ENCODE measurements at places on chromosomes 2 and 18.

DNA sequence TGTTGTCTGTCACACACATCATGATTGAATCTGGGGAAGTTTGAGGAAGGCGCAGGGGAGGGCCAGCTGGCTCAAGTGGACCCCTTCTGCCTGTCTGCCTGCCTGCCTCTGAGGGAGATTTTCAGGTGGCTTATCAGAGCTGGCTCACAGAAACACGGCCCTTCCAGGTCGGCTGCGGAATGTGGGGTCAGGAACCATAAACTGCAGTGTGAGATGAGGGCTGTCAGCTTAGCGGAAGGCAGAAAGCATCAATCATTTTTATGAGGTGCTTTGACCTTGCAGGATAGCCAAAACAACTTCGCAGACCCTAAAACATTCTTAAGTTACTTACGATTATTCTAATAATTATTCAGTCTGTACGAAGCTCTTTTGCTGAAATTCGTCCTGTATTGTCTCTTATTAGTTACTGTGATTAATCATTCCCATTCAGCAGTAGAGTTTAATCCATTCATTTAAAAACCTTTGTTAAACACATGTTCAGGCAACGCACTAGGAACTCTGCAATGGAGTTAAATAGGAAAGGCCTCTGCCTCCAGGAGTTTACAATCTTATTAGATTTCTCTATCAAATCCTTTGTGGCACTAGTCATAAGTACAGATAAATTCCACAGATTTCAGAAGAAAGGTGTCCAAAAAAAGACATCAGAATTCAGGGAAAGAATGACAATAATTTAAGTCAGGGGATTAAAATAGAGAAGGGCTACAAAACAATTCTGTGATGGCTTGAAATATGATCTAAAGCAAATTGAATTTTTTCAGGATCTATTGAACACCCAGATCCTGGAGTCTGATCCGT is 371.6 kb downstream of the HRH4 start:
- no peak for DNase-seq

DNA sequence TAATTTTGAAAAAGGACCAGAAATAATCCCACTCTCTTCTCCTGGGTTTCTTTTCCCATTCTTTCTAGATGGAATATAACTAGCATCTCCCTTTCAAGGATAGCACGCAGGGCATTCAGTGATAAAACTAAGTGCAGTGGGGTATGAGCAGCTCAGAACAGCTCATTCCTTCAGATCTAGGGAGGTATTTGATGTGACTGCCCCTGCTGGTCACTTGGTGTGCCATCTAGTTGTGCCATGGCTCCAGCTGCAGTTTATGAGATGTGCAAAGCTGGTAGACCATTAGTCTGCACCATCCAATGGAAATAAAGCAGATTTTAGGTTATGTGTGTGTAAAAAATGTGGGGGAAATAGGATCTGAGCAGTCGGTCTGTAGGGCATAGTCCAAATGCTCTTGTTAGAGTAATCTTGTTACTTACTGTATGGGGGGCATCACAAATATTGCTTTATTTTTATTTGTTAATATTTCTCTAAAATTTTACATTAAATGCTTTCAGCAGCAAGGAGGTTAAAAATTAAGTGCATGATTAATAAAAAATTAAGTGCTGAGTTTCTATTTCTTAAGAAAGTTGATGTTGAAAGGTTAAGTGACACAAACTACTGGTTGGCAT is 38.9 kb downstream of the CTAGE1 start:
- peak; percentile 9 for DNase-seq

DNA sequence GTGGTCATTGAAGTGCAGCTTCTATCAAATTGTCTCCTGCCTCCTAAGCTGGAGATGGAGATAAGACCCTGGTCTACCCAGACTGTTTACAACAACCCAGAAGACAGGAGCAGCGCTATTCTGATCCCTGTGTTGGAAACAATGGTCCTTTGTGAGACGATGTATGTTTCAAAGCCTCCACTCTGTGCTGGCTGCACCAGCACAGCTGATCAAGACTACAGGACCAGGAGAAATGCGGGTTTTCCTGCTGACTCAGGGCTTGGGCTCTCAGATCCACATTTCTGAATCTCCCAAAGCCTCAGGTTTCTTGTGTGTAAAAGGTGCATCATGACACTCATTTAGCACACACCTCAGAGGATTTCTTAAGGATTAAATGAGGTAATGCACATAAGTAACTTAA is 92.0 kb downstream of the POU3F3 start:
- no peak for DNase-seq

DNA sequence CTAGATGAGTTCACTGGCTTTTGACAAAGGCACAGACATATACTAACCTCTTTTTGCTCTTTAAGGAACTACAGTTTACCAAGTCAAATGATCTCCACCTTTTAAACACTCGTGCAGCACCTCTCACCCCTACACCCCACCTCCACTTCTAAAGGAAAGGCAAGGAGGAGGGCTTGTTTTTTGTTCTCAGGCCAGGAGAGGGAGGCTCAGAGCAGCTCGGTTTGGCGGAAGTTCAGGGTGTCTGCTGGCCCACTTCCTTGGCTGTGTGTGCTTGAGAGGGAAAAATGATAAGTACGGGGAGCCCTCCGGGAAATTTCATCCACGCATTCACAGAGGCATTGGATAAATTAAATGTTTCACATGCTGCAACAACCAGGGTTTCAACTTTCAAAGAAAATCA is 667.9 kb downstream of the BCL11A start:
- DNase-seq = peak; percentile 8

- no peak for DNase-seq
Observed at GRCh38 chr2:1814616-1815015, 70.3 kb upstream of the PXDN start.

- peak; percentile 33 for DNase-seq
Observed at GRCh38 chr18:44569391-44570055, 111.2 kb upstream of the SETBP1 start.

DNA sequence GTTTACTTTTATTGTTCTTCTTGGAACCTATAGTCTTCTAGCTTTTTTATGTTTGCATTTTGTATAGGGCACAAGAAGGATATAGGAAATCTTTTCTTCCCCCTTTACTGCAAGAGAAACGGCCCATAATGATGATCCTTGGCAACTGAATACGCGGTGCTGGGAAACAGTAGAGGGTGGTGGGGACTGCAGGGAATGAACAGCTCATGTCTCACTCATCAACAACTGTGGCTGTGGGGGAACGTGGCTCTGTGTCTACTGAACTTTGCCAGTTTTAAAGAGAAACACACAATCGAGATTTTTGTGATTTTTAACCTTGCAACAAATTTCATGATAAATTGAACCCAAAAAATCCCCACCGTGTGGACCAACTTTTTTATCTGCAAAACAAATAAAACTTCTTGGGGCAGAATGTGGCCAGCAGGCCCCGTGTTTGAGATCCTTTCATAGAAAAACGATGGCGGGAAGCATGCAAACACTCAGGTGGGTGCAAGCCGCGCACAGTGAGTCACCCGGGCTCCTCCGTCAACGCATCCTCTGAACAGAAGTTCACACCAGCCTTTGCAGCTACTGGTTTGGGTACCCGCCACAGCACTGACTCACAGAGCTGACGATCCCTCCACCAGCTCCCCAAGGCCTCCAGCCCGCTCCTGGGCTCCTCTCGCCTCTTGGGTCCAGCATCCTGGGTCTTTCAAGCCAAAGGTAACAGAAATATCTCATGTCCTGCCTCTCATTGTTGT is 149.3 kb downstream of the COL6A3 start:
- no peak for DNase-seq

GRCh38 chr18:50171406-50171805 is 23.5 kb downstream of the MYO5B start:
- no peak for DNase-seq

GRCh38 chr2:47300081-47300480 is 102.9 kb upstream of the MSH2 start:
- DNase-seq = no peak

DNA sequence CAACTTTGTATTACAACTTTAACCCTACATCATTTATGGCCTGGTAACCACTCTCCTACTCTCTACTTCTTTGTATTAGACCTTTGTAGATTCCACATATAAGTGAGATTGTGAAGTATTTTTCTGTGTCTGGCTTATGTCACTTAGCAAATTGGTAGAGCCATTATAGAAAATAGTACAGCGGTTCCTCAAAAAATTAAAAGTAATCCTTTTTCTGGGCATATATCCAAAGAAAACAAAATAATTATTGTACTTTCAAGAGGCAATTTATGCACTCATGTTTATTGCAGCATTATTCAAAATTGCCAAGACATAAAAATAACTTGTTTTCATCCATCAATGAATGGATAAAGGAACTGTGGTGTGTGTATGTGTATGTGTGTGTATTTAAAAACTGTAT is 537.5 kb upstream of the FSIP2 start:
- no peak for DNase-seq

GRCh38 chr2:103506812-103507211 is 745.0 kb downstream of the TMEM182 start:
- no peak for DNase-seq

GRCh38 chr18:44539926-44540325 is 140.8 kb upstream of the SETBP1 start:
- no peak for DNase-seq

DNA sequence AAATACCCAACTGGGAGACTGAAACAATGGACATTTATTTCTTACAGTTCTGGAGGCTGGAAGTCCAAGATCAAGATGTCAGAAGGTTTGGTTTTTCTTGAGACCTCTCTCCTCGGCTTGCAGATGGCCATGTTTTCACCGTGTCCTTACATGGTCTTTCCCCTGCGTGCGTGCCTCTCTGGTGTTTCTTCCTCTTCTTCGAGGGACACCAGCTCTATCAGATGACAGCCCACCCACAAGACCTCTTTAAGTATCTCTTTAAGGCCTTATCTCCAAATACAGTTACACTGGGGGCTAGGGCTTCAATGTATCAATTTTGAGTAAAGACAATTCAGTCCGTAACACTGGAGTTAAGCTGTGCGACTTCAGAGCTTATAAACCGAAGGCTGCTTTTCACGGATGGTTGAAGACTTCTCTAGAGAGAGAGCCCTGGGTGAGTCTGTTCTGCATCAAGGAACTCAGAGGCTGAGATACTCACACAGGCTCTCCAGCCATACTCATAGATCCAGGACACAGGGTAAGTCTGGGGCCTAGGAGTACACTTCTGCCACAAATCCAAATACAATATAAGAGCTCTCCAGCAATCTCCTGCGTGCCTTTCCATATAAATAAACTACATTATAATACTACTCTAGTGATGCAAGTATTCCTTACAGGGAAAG is 339.9 kb upstream of the PKDCC start:
- DNase-seq = no peak

- DNase-seq = no peak
Observed at GRCh38 chr2:42848265-42848664, 55.9 kb upstream of the HAAO start.

DNA sequence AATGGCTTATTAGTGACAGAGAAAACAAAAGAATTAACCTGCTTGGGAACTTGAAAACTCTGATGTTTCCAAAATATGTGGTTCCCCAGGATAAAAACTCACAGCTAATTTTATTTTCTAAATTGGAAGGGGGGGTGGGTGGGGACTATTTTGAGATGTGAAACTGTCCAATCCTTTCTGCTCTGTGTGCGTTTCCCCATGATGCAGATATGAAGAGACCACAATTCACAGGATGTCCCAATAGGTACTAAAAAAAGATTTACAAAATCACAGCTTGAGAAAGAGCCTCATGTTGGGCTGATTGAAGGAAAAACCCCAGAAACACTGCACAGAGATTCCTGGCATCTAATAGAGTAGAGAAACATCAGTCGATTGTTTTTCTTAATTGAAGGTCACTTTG is 273.2 kb downstream of the ARHGAP15 start:
- DNase-seq = no peak

DNA sequence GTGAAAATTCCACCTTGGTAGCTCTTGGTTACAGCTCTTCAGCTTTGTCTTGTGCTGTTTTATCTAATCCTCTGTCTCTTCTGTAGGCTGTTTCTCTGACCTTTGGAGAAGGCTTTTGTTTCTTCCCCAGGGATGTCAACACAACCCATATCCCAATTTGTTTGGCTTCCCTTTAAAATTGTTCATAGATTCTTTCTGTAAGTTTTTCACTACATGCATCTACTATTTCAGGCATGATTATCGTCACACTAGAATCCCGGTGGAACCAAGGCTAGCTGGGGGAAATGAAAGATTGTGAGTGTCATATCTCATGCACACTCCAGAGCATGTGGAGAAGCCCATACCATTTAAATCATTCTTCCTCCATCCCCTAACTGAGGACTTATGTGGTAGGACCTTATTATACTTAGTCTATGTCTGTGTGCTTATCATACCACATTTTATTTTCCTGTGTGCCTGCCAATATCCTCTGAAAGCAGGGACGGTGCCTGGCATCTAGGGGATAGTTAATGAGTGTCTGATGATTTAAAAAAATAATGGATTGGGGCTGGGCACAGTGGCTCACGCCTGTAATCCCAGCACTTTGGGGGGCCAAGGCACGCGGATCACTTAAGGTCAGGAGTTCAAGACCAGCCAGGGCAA is 59.9 kb downstream of the CRIM1 start:
- no peak for DNase-seq

GRCh38 chr2:235639428-235639773 is 145.6 kb downstream of the AGAP1 start:
- DNase-seq = no peak

DNA sequence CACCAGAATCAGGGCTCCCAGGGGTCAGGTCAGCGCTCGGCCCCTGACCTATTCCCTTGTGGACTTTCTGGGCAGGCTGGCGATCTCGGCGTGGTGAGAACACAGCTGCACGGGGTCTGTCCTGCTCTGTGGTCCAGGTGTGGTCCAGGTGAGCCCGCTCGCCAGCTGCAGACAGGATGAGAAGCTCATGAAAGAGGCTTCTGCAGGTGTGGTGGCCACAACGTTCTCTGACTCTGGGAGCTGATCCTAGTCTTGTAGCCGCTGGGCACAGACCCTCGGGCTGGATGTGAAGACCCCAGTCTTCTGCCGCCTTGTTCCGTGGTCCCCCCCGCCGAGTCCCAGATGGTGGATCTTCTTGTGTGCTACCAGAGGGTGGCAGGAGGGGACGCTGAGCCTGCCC is 129.7 kb downstream of the RTP5 start:
- no peak for DNase-seq

DNA sequence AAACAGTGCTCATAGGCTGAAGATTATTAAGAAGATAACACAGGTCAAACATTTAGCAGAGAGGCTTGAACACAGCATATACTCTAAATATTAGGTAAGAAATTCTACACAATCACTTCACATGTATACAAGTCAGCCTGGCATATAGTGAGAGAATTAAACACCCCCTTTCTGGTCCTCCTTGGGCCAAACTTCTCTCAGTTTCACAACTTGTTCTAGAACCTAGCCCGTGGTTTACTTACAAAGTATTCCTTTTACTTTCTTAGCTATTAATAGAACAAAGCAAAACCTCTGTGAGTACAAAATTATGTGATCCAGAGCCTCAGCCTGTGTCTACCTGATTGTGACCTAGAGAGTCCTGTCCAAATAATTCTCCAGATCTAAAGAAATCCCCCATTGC is 562.8 kb downstream of the TNS1 start:
- DNase-seq = no peak

DNA sequence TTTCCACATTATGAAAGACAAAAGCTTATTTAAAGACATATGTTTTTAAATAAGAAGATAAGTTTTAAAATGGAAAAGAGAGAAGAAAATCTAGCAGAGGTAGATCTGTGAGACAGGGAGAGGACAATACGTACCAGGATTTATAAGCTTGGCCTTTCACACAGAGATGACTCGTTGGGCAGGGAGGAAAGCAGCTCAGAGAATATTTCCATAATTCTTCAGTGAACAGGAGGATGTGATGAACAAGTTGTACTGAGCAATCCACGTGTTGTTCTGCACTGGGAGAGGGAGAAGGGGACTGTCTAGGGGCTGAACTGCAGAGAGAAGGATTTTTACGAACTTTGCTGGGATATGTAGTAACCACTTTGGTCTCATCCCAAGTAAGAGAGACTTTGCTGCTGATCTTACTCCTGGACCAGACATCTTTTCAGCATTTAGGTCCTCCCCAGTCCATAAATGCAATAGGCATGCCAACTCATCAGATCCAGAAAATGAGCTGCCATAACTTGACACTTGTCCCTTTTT is 162.5 kb upstream of the SETBP1 start:
- DNase-seq = no peak
